ENCODE measurements at places on chromosomes 2 and 18.

GRCh38 chr2:127422559-127423477, 4.6 kb downstream of the PROC start:
- DNase-seq: no peak

GRCh38 chr2:70557171-70557838, 3.7 kb upstream of the TGFA start:
- no peak for DNase-seq

GRCh38 chr2:73070643-73071359, 711 bp downstream of the SFXN5 start:
- no peak for DNase-seq

DNA sequence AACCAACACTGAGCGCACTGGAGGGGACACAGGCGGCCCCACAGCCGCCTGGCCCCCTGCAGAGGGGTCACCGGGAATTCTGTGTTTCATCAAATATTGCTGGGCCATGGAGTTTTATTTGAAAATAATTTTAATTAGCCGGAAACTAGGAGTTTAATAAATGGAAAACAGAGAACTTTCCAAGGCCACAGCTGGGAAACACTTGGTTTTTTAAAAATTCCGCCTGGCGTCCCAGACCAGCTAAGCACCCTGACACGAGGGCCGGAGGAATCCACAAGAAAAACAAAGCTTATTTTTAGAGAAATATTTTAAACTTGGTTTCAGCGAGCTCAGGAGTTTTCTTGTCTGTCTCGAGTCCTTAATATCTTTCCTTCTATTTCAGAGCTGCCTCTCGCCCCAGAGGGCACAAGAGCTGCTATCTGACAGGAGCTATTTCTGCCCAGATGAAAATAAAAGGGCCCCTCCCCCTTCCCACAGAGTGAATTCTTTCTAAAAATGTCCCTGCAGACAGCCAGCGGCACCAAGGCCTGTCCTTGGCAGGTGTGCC, 8.2 kb downstream of the ZFP36L2 start:
- no peak for DNase-seq

- no peak for DNase-seq
These were observed 36.6 kb upstream of the ID2 start for GRCh38 chr2:8645176-8645831.

- no peak for DNase-seq
These were observed 173.3 kb downstream of the ALPK2 start for GRCh38 chr18:58455314-58456188.

DNA sequence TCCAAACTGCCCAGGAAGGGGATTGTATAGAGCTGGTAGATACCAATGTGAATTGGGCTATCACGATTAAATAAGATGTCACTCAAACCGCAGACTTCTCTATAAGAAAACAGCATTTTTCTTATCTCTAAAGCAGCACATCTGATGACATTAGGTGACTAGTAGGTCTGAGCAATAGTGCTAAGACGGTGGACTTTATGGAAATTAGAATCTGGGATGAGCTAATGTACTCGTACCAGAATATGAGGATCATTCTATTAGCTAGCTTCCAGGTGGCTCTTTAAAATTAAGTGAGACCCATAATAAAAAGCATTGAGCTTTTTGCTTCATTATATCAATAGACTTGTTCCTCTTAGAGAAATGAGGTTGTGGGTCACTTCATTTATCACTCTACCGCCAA, 130.0 kb upstream of the MC4R start:
- DNase-seq: no peak
